ENCODE measurements at places on chromosomes 16 and 17.

DNA sequence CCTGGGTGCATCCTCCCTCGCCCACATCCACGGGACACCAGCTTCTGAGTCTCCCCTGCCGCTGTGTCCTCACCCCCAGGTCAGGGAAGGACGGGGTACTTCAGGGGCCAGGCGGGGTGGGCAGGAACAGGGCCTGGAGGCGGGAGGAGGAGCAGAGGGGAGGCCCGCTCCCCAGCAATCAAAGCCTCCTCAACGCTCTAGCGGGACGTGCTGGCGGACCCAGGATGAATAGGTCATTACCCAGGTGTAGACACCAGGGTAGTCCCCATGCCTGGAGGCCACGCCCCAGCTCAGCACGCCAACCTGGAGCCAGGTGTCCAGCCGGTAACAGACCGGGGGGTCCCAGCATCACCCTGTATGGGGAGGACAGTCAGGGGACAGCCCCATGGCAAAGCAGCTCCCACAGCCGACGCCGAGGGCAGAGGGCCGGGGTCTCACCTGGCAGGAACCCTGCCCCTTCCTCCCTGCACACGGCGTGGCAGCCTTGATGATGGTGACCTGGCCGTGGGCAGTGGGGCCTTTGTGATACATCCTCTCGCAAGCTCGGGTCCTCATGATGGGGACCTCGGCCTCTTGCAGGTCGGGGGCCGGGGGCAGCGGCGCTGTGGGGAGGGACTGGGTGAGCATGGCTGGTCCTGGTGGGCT is 24.2 kb downstream of the TPSD1 start:
- no peak for DNase-seq

DNA sequence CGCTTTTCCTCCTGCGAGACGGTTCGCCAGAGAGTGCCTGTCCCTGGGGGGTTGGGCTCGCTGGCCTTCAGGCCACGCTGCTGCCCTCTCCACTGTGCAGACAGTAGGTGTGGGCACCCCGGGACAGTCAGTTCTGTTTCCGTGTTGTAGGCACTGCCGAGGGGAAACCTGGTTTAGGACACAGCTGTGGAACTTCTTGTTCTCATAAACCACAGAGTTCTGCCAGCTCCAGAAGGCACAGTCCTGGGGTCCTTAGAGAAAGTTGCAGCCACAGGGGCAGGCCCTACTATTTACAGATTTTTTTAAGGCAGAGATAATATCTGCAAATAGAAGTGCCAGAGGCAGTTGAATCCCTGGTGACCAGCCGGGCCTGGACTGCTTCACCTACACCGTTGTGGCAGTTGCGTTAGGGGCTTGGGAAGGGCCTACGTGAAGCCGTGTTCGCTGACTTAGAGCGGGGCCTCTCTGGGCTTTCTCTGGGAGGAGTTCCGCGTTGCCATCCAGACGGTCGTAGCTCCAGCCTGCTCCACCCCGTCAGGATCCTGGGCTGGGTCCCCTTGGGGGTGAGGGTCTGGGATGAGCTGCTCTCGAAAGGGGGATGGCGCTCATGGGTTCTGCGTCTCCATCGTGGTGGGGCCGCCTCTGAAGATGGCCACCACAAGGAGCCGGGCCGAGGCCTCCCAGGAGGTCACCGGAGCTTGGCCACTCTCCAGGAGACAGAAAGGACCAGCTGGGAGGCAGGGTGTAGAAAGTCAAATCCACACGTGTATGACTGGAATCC is 126.3 kb downstream of the BANP start:
- DNase-seq, result no peak

GRCh38 chr16:58511933-58512815 is 3.1 kb upstream of the SETD6 start:
- DNase-seq, result peak; percentile 33

- peak; percentile 29 for DNase-seq
Measured at GRCh38 chr17:4304417-4305027, 40.7 kb upstream of the ANKFY1 start.

DNA sequence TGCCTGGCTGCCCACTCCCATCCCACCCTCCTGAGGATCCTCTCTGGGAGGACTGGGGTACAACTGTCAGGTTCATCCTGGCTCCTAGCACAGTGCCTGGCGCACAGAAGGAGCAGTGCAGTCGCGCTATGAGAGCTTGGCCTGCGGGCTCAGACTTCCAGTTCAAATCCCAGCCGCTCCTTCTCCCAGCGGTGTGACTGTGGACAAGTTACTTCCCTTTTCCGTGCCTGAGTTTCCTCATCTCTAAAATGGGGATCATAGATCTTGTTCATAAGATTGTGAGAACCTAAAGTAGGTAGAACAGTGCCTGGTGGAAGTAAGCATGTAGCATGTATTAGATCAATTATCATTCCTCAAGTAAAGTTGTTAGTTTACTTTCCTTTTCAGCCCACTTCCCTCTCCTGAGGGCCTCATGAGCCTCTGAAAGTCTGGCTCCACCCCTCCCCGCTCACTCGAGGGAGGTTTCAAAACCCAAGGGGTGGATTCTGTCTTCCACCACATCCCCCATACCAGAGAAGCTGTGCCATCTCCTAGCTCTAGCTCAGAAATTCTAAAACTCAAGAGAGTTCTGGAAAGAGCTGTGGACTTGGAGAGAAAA is 19.9 kb upstream of the COL1A1 start:
- DNase-seq, result no peak

DNA sequence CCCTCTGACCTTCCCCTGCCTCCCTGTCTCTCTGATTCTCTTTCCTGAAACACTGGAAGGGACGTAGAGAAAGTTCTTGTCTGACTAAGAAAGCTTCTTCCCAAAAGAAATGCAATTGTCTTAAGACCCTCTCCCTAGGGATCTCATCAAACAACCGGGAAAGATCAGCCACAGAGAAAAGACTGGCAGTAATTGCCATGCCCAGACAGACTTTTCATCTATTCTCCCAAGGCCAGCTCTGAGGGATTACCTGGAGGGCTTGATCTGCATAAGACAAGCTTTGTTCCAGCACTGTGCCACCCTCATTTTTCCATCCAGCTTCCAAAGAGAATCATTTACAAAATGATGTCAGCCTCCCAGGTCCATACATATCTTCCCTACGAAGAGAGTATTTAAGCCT is 38.8 kb upstream of the HS3ST3A1 start:
- no peak for DNase-seq

DNA sequence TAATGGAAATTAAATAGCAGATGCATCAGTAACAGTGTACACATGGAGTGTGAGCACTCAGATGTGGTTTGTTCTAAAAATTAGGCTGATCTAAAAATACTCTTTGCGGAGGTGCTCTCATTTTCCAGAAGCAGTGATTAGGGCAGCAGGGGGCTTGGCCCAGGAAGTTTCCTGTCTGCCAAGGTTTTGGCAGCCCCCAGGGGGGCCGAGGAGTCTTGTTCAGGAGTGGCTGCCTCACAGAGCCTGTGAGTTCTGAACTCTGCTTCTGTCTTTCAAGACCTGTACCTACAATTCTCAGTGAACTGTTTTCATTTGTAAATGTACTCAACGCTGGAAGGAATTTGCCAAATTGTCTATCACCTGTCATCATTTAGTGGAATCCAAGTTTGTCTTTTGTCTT is 388.4 kb upstream of the CDH11 start:
- no peak for DNase-seq

DNA sequence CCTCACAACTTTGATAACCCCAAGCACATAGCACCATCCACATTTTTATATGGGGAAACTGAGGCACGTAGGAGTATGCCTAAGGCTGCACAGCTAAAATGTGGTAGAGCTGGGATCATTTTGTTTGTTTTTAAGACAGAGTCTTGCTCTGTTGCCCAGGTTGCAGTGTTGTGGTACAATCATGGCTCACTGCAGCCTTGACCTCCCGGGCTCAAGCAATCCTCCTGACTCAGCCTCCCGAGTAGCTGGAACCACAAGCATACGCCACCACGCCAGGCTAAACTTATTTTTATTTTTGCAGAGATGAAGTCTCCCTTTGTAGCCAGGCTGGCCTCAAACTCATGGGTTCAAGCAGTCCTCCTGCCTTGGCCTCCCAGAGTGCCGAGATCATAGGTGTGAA is 81.0 kb upstream of the GSE1 start:
- DNase-seq, result no peak

GRCh38 chr17:164303-165235 is 16.9 kb downstream of the DOC2B start:
- no peak for DNase-seq

- DNase-seq, result no peak
Measured at GRCh38 chr17:36092230-36092629, 2.3 kb upstream of the CCL3 start.

DNA sequence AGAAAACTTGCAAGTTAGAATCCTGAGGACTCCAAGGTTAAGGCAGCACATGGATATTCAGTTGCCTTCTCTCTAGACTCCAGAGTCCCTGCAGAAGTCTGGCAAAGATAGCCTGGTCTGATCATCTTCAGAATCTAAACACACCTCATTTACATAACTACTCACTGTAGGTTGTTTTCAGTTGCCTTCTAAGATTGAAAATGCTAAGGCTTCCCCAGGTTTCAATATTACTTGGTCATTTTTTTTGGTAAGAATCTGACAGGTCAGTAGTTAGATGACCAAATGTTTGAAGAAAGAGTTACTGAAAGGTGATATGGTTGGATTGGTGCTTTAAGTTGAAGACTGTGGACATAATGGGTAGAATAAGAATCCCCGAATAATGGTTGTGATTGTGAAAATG is 205.4 kb upstream of the KCNJ16 start:
- no peak for DNase-seq

- DNase-seq, result no peak
Measured at GRCh38 chr17:31888124-31888523, 13.4 kb downstream of the UTP6 start.

- DNase-seq, result no peak
Measured at GRCh38 chr16:27444015-27444414, 42.0 kb downstream of the IL21R start.

DNA sequence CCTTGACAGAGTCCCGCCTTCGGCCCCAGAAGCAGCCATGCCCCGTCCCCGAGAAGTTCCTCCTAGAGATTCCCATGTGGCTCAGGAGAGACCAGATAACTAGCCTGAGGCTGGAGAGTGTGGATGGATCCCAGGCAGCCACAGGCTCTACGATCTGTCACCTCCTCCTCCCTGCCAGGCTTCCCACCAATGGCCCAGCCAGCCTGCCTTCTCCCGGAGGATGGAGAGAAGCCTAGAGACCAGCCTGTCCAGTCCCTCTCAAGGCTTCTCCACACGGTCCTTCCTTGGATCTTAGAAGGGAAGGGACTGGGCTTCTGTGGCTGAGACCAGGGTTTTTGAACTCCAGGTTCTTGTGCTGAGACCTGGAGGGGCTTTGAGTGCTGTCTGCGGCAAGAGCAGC is 1.6 kb upstream of the SMTNL2 start:
- DNase-seq, result no peak

DNA sequence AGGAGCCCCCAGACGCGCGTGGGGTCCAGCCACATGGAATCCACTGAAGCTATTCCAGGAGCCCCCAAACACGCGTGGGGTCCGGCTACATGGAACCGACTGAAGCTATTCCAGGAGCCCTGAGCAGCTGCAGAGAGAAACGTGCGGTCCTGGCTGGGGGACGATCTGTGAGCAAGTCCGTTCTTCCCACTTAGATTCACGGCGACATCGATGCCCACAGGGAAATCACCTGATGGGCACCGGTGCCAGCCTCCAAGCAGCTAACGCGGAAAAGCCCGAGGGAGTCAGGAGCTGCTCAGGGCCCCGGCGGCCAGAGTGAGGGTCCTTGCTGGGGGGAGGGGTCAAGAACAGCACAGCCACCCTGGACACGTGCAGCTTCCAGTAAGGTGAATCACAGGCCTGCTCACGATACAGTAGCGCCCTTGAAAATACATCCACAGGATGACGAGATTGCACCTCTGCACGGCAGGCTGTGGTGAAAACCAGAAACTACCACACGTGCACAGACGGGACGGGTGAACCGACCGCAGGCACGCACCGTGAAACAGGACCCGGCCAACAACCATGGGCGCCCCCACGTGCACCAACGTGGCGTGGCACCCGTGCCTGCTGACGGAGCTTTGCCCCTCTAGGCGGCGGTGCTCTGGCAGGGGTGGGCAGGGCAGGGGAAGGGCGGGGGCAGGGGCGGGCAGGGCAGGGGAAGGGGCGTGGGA is 77.7 kb upstream of the GNG13 start:
- DNase-seq, result no peak

DNA sequence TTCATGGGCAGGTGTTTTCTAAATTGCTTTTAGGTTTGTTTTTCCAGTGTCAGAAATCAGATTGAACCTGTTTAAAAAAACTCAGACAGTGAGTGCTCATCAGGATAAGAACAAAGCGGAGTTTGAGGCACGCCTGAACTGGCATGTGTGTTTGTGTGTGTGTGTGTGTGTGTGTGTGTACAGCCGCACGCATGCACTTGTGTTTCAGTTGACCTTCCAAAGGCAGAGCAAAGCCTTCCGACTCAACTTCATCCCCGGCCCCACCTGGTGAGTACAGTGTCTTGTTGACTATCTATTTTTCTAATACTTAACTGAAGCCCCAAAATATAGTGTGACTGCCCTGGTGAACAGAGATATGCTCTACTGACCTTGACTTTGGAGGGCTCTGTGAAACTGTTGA is 225.1 kb downstream of the IRX3 start:
- DNase-seq, result no peak

DNA sequence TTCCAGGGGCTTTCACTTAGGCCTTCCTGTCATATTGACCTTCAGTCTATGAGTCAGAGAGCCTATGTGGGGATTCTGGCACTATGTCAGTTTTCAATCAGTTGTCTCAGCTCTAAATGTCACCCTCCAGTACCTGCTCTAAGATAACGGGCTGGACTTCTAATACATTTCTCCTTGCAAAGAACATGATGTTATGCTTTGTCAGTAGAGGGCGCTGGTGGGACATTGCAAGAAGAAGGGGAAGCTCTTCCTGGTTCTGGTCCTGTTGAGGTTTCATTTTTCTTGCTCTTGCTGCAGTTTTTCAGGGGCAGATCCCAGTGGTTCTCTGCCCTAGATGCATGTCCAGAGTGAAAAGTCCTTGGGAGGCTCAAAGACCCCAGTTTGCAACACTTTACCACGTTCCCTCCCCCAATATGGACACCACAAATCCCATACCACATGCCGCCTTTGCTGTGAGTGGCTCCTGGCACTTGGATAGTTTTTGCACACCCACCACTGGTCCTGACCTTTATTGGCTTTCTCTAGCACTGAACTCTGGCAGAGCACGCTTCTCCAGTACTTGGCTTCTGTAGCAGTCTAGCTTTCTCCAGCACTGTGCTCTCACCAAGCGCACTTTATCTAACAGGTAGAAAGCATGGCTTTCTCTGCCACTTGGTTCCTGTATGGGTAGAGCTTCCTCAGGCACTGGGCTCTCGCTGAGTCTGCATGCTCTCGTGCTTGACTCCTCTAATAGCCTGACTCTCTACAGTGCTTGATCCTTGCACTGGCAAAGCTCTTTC is 49.0 kb downstream of the BCL7C start:
- peak; percentile 59 for DNase-seq

- no peak for DNase-seq
Measured at GRCh38 chr17:7465597-7466275, 13.7 kb downstream of the ZBTB4 start.

- DNase-seq, result no peak
Measured at GRCh38 chr17:68427575-68427974, 29.7 kb downstream of the WIPI1 start.

- no peak for DNase-seq
Measured at GRCh38 chr16:2178321-2179106, 17.9 kb downstream of the CASKIN1 start.

- peak; percentile 28 for DNase-seq
Measured at GRCh38 chr17:4980644-4981216, 6.7 kb downstream of the CAMTA2 start.

All from NCI-H1105 (cell line).